ENCODE measurements at places on chromosomes 3 and 15.

DNA sequence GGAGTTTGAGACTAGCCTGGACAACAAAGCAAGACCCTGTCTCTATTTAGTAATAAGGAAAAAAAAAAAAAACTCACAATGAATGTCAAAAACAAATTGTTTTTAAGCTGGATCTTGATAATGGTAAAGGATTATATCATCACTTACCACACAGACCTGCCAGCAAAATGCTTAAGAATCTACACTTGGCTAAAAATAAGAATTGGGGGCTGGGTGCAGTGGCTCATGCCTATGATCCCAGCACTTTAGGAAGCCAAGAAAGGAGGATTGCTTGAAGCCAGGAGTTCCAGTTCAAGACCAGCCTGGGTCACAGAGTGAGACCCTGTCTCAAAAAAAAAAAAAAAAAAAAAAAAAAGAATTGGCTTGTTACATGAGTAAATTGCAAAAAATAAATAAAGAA, 31.0 kb downstream of the ACAP2 start:
- DNase-seq, result no peak

DNA sequence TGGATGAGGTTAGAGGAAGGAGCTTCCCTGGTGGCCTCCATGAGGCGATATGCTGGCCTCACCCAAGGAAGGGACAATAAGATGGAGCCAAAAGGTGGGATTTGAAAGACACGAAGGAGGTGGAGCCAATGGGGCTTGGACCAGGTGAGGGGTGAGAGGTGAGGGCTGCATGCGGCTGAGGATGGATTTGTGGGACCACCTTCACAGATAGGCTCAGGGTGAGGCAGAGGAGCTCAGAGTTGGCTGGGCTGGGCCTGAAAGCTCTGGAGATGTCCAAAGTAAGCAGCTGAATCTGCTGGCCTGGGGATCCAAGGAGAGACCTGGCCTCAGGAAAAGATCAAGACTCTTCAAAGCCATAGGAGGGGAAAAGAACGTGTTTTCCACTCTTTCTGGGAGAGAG, 49.8 kb downstream of the EXOG start:
- DNase-seq, result no peak

DNA sequence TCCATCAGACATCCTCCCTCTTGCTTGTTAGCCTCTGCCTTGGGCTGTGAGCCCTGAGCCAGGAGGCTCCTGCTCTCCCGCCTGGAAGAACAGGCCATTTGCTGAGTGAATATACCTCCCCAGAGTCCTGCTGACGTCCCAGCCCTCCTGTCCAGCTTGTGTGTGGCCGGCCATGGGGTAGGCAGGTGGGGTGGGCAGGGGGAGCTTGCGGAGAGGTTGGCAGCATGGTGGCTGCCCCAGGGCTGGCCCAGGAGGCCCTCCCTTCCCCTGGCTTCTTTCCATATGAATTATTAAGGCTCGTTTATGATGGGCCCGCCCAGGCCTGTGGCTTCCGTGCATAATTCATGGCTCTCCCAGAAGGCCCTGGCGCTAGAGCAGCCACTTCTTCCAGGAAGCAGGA, 18.7 kb downstream of the CACNA2D2 start:
- no peak for DNase-seq

- DNase-seq, result no peak
These were observed 9.3 kb downstream of the FOXL2 start for GRCh38 chr3:138937690-138938055.

- DNase-seq, result no peak
These were observed 604.9 kb upstream of the KCNMB2 start for GRCh38 chr3:177931346-177931745.

DNA sequence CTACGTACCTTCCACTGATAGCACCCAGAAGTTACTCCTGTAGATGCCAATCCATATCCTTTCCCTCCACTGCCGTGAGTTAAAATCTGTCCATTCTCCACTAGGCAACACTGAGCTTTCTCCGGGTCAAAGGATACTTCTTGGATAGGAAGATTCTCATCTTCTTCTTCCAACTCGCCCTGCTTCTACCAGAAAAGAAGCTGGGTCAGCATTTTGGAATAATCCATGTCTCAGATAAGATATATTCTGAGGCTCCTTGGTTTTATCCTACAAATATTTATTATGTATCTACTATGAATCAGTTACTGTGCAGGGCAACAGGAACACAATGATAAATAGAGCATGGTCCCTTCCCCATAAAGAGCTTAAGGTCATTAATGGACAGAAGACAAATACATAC, 89.2 kb downstream of the FBXL22 start:
- no peak for DNase-seq

- no peak for DNase-seq
These were observed at the start of gene TAGLN3 for GRCh38 chr3:111998636-111999483. TSS of gene TAGLN3 (plus strand) at chr3:111998922. CDS start at chr3:111999423, 501 bp downstream.

GRCh38 chr3:99720985-99721632, 82.7 kb downstream of the COL8A1 start:
- no peak for DNase-seq

DNA sequence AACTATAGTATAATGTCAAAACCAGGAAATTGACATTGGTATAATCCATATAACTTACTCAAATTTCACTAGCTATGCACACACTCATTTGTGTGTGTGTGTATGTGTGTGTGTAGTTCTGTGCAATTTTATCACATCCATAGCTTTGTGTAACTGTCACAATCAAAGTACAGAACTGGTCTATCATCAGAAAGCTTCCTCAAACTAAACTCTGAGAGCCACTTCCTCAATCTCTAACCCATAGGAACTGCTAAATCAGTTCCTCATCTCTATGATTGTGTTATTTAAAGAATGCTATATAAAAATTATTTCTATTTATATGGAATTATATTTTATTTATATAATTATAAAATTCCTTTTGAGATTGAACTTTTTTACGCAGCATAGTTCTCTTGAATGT, 18.1 kb downstream of the LNP1 start:
- no peak for DNase-seq

DNA sequence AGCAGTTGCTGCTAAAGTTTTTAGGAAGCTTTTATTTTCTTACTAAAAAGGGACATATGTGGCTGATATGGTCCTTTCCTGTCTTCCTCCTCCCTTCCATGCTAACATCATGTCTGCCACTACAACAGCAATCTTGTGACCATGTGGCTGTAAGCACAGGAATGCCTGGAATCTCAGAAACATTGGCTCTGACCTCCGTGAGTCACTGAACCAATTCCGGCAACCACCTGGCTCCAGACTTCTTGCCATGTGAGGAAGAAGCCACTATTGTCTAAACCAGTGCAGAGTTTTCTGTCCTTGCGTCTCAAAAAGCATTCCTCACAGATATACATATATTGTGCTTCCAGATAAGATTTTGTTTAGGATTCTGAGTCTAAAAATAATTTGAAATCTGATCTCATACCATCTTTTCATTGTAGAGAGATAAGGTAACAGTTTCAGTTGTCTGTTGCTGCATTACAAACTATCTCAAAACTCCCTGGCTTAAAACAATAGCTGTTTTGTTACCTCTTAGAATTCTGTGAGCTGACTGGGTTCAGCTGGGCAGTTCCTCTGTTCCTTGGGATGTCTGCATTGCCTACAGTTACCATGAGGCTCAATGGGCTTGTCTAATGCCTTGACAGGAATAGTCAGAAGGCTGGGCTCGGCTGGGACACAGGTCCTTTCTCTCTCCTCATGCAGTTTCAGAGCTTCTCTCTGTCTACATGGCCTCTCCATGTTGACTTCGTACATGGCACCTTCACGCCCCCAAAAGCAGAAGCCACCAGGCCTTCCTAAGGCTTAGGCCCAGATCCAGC, 77.3 kb upstream of the MAGI1 start:
- no peak for DNase-seq

GRCh38 chr3:170558427-170558826, 27.4 kb downstream of the SLC7A14 start:
- DNase-seq, result no peak

- no peak for DNase-seq
These were observed 17.3 kb upstream of the GPR156 start for GRCh38 chr3:120302361-120302760.

GRCh38 chr3:160478338-160478737, 28.8 kb upstream of the TRIM59 start:
- DNase-seq, result no peak

DNA sequence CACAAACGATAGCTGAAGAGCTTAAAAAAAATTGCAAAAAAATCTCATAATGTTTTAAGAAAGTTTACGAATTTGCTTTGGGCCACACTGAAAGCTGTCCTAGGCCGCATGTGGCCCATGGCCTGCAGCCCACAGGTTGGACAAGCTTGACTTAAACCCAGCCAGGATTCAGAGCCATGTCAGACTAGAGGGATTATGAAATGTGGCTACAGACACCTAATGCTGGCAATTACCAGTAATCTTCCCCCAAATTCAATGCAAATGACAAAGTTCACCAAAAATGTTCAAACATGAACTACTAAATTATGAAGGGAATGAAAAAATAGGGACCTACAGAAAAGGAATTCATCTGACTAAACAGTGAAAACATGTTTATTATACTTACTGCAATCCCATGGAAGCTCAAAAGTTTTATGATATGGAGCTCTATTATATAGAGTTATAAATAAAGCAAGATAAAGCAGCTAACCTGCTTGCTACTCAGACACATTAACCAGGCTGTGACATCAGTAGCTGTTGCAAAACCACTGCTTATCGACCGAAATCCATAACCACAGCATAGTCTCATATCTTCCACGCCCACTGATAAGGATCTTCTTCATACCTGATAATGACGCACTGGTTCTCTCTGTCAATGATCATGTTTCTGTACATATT, 49.2 kb downstream of the LDHAL6B start:
- DNase-seq, result no peak

DNA sequence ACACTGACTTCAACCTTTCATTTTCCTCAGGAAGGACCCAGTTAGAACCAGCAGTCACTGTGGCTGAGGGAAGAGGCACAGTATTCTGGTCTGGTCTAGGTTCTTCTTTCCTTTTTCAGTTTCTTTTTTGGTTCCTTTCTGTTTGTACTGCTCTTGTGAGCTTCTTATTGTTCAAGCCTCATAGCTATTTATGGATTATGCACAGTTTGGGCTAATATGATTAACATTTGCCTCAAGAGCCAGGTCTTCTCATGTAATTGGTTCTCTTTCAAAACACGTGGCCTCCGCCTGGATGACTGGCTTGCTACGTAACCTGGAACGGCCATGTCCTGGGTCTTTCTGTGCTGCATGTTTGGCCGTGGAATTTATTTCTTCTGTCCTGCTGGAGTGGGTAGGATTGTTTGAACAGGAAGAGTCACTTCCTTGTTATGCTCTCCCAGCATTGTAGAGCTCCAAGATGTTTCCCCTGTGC, 43.3 kb downstream of the RBMS3 start:
- peak; percentile 24 for DNase-seq
